ENCODE measurements at places on chromosomes 6 and 20.

DNA sequence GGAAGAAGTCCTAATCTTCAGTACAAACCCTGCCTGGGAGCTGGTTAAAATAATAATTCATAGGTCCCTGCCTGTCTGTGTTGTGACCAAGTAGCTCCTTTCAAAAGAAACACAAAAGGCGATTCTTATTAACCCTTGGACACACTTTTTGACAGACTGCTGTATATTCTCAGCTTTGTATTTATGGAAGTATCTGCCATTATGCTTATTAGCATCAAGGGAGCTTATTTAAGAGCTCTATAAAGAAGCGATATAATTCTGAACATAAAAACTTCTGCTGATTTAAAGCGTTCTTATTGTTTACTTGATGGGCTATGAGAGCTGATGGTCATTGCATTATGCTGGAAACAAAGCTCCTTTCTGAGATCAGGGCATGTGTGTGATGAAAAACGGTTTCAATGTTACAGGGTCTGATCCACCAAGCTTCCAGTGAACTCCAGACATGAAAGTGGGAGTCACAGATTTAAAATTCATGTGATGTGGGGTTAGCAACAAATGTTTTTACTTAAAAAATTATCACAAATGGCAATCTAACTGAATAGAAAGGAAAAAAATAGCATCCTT is 181.8 kb upstream of the PDE10A start:
- no peak for DNase-seq

GRCh38 chr20:63895202-63895951 is 451 bp downstream of the DNAJC5 start:
- DNase-seq: no peak

GRCh38 chr6:74805916-74806696 is 399.7 kb downstream of the COL12A1 start:
- no peak for DNase-seq

DNA sequence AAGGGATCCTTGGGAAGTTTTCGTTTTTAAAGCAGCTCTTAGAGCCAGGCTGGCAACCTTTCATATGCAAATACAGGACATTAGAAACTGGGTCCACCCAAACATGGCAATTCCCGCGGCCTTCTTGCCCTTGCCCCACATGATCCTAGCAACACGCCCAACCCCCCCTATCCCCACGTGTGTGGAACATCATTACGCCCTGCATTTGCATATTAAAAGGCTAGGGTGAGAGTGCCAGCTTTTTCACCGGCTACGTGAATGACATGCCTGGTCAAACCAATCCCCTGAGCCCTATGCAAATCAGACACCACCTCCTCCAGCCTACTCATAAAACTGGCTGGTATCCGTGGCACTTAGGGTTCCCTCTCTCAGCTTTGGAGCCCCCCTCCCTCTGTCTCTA is 88.1 kb downstream of the TNFRSF21 start:
- DNase-seq: no peak

GRCh38 chr6:36912030-36912454 is 26.3 kb downstream of the C6orf89 start:
- DNase-seq: no peak

GRCh38 chr20:41392871-41393704 is 26.5 kb upstream of the EMILIN3 start:
- no peak for DNase-seq
